ENCODE measurements at places on chromosomes 3 and 15.

GRCh38 chr3:171049861-171050444 is 23.4 kb upstream of the SLC2A2 start:
- peak; percentile 26 for DNase-seq

GRCh38 chr15:72289597-72290325 is 17.4 kb upstream of the PARP6 start:
- DNase-seq: no peak

GRCh38 chr15:79973456-79974195 is 2.6 kb upstream of the BCL2A1 start:
- no peak for DNase-seq

GRCh38 chr15:29770796-29771195 is 51.5 kb downstream of the TJP1 start:
- no peak for DNase-seq

DNA sequence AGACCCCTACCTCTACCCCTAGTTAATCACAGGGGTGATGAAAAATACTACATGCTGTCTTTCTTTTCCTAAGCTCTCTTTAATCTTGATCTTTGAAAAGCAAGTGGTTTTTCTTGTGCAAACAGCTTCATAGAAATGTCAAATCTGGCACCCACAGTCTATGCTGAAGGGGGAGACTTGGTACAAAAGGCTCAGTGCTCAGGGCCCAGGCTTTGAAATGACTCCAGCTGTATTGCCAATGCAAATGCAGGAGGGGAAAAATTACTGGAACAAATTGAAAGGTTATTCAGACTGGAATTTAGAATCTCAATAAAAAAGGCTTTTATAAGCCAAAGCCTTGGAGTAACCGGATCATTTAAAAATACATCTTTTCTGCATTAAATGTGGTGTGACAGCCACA is 223.9 kb downstream of the LRTM1 start:
- no peak for DNase-seq

DNA sequence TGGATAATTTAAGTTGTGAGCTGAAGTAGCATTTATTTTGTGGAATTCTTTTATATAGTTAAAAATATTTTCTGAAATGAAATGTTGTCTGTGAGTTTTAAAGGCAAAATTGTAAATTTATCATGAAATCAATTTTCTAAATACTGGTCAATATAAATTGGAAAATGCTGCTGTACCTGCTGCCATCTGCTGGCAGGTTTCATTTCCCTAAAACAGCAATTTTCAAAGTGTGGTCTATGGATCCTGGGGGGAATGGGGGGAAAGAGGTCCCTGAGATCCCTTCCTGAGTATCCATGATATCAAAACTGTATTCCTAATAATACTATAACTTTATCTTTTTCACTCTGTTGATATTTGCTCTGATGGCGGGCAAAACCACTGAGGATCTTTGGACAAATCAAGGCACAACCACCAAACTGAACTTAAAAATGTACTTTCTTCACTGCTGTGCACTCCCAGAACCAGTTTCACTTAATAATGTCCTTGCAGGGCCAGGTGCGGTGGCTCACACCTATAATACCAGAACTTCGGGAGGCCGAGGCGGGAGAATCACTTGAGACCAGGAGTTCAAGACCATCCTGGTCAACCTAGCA is 17.2 kb upstream of the CCR4 start:
- peak; percentile 22 for DNase-seq

GRCh38 chr15:49901996-49902684 is 216.9 kb downstream of the ATP8B4 start:
- DNase-seq: no peak

- DNase-seq: peak; percentile 37
Observed at GRCh38 chr3:143443851-143444331, 324.3 kb downstream of the CHST2 start.

GRCh38 chr3:24937228-24937627 is 442.6 kb upstream of the THRB start:
- no peak for DNase-seq

DNA sequence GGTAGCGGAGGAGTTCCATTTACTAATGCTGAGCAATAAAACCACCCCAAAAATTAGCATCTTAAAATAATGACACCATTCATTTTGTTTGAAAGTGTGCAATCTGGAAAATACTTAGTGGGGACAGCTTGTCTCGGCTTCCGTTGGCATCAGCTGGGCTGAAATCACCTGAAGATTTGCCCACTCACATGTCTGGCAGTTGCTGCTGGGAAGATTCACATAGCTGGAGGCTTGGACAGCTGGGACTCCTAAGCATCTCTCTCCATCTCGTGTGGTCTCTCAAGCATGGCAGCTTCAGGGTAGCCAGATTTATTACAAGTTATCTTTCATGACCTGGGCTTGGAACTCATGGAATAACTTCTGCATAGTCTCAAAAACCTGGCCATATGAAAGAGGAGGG is 38.4 kb upstream of the BFSP2 start:
- DNase-seq: no peak

GRCh38 chr3:120404876-120405275 is 45.9 kb downstream of the FSTL1 start:
- DNase-seq: no peak

- no peak for DNase-seq
Observed at GRCh38 chr3:134008630-134009156, 21.0 kb downstream of the SLCO2A1 start.

- DNase-seq: no peak
Observed at GRCh38 chr3:187799942-187800641, 54.8 kb upstream of the BCL6 start.

DNA sequence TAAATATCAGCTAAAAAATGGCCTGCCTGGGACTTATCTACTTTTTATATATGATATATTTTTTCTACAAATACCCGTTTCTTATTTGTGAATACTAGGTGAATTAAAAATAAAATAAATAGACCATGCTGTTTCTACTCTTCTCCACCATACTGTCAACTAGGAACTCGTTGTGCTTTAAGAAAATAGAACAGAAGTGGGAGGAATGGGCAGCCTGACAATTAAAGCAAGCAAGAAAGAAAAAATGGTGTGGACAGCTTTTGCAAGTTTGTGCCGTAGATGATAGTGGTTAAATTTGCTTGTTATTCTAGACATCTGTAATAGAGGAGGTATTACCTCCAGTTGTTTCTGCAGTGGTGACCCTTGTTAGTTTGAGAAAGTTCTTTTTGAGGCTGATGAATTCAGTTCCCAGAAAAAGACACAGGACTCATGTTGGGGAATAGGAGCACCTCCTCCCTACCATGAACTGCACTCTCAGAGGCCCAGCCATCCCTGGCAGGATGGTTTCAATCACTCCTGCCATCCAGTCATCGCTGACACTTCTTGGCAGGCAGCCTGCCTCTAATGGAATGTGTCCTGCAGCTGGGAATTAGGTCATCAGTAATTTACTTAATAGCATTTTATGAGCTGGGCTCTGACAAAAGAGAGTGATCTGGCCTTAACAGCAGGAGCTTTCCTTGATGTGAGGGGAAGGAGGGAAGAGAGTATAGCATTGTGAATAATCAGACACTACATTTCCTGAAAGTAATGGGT is 105.0 kb upstream of the GAP43 start:
- no peak for DNase-seq

Measured in CD4-positive, alpha-beta T cell treated with Interleukin-12 subunit alpha and Interleukin-12 subunit beta, for 1 hour (primary cell).